ENCODE measurements at places on chromosomes 5 and 9.
A peak's percentile ranks its signal among the peaks of the same experiment; 100 is the strongest.

- DNase-seq: peak; percentile 16
Observed at GRCh38 chr9:79471580-79472543, 99.9 kb upstream of the TLE4 start.

DNA sequence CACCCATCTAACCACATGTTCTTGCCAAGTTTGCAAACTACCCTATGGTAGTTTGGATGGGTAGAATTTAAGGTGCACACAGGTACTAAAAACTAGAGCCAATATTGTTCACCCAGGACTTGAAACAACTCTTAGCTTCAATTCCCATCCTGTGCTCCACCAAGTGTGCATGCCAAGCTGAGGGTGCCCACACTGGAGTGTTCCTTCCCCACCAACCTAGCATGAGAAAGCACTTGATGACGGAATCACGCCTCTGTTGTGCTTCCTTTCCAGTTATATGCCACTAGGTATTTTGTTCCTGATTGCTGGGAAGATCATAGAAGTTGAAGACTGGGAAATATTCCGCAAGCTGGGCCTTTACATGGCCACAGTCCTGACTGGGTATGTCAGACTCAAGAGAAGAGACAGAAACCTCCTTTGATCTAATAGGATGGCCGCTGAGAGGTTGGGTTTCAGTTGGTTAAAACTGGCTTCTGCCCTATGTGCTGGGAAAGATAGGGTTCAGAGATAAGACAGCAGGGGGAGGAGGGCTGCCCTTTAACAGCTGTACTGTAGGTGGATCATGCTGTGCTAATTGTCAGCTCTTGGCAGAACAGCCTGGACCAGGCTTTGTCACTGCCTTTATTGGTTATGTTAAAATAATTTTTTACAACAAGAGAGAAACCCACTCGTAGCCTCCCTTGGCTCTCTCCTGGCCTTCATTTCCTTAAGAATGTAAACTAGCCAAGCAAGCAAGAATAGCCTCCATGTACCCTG is 83.5 kb downstream of the SLC1A1 start:
- no peak for DNase-seq

- DNase-seq: no peak
Observed at GRCh38 chr5:146848133-146848532, 30.4 kb downstream of the PPP2R2B start.

GRCh38 chr5:71652349-71652748 is 65.2 kb downstream of the MCCC2 start:
- DNase-seq: no peak

DNA sequence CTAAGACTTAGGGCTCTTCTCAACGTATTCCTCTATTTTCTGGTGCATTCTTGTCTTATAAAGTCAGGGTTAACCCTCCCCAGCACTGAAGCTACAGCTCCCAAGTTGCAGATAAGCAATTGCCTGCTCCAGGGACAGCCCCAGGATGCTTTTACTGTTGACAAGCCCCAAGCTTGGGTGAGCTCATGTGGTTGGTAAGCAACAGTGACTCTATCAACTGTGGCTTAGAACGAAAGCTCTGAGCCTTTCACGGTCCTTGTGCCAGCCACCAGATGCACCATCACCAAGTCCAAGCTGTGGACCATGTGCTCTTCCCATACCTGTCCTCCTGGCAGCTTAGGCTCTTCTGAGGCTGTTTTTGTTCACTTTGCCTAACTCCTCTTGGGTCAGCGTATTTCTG is 13.5 kb downstream of the ADRB2 start:
- no peak for DNase-seq

- DNase-seq: no peak
Observed at GRCh38 chr5:62152394-62153087, 153.5 kb upstream of the KIF2A start.
